ENCODE measurements at places on chromosomes 16 and 17.
A peak's percentile ranks its signal among the peaks of the same experiment; 100 is the strongest.

GRCh38 chr17:34486761-34487160 is 92.6 kb upstream of the TMEM132E start:
- no peak for DNase-seq

DNA sequence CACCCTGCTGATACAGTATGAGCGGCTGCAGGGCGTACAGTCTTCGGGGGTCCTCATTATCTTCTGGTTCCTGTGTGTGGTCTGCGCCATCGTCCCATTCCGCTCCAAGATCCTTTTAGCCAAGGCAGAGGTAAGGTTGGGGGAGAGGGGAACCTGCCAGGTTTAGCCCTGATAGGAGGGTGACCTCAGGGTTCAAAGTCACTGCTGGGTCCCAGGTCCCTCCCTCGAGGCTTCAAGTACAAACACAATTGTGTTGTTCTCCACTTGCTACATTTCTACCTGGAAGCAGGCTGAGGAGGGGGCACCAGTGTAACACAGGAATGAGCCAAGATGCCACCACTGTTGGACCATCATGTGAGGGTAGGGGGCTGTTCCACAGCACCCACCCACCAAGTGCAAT is 22.4 kb downstream of the ABCC3 start:
- DNase-seq = no peak

DNA sequence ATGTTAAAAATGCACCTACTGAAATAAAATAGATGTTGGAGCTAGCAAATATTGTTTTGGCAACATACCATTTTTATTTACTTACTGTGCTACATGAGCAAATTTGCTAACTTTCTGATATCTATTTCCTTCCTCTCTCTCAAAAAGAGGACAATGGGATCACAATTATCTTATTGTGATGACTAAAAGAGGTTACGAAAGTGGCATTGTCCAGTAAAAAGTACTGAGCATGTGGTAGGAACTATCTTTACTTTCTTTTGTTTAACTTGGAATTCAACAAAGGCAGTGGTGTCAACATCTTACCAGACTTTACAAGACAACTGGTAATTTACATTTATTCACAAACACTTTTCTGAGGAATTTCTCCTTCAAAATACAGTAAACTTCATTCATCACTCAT is 1542.6 kb upstream of the CDH8 start:
- no peak for DNase-seq

- peak; percentile 91 for DNase-seq
Observed at GRCh38 chr17:63425483-63425882, 20.6 kb downstream of the CYB561 start.

DNA sequence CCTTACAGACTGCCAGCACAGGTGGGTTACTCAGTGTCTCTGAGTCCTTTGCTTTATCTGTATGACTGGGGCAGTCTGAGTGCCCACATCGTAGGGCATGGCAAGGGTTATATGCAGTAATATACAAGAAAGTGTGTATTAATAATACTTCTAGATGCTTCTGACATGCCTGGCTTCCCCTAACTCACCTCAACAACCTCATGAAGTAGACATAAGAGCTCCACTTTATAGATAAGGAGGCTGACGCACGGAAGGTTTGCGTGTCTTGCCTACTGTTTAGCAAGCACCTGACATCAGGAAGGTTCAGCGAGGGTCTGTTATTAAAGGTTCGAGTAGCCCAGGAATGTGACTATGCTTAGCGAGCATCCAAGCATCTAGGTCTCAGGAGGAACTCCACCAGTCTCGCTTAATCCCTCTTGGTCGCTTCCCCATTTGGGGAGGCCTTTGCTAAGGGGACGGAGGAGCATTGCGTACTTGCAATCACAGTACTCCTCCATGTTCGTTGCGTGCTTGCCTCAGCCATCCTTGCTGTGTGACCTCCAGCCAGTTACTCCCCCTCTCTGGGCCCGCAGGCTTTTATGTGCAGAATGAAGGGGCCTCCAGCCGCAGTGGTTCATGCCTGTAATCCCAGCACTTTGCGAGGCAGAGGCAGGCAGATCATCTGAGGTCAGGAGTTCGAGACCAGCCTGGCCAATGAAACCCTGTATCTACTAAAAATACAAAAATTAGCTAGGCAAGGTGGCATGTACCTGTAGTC is 1.6 kb downstream of the KCNG4 start:
- no peak for DNase-seq

GRCh38 chr17:75459590-75460267 is 3.3 kb downstream of the TMEM94 start:
- peak; percentile 57 for DNase-seq

GRCh38 chr17:59828478-59828760 is 64.3 kb downstream of the TUBD1 start:
- no peak for DNase-seq

GRCh38 chr17:77274096-77274845 is 133.5 kb downstream of the SEC14L1 start:
- DNase-seq = no peak

- no peak for DNase-seq
Observed at GRCh38 chr16:54796211-54796610, 134.5 kb upstream of the IRX5 start.

DNA sequence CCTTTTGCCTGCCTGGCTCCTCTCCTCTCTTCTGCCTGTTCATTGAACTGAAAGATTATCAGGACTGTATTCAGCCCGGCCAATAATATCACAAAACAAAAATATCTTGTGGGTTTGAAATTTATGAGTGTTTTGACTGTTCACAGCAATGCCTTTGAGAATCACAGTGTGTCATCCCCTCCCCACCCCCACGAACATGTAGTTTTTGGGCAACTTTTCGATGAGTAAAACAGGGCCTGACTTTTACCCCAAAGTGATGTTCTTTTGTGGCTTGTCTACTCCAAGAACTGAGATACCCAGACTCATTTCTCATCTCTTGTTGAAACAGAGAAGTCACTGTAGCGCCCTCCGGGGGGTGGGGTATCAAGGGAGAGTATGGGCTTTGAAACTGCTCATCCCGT is 675.7 kb downstream of the WWOX start:
- no peak for DNase-seq

- no peak for DNase-seq
Observed at GRCh38 chr17:60248618-60249289, 99.0 kb downstream of the CA4 start.

DNA sequence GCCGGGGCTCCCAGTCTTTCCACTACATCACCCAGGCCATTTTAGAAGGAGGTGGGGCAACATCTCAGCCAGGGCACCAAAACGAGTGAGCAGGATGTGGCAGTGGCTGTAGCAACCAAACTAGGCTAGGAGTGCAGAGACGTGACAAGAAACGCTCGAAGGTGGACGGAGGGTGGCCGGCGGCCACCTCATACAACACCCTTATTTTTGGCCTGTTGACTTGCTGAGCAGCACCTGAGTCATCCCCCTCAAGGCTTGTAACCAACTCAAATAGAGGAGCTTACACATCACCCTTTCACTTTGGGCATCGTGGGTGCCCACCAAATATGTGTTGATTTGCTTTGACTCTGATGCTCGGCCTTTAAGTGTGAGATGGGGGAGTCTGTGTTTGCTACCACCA is 23.7 kb upstream of the SOX9 start:
- DNase-seq = no peak

- no peak for DNase-seq
Observed at GRCh38 chr16:71732587-71732986, 8.1 kb upstream of the PHLPP2 start.

DNA sequence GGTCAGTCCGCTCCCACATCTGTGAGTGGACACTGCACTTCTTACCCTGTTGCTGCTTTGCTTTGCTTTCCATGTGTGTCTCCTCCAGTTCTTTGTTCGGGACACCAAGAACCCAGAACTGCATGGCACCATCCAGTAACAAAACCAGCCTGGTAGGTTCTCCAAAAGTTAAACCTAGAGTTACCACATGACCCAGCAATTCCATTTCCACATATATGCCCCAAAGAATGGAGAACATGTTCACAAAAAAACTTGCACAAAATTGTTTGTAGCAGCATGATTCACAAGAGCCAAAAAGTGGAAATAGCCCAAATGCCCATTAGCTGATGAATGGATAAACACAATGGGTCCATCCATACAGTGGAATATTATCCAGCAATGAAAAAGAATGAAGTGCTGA is 10.3 kb upstream of the CCL22 start:
- no peak for DNase-seq

GRCh38 chr17:39738568-39738901 is 797 bp downstream of the GRB7 start:
- DNase-seq = no peak

GRCh38 chr17:40345161-40345993 is 19.2 kb downstream of the GJD3 start:
- peak; percentile 59 for DNase-seq

DNA sequence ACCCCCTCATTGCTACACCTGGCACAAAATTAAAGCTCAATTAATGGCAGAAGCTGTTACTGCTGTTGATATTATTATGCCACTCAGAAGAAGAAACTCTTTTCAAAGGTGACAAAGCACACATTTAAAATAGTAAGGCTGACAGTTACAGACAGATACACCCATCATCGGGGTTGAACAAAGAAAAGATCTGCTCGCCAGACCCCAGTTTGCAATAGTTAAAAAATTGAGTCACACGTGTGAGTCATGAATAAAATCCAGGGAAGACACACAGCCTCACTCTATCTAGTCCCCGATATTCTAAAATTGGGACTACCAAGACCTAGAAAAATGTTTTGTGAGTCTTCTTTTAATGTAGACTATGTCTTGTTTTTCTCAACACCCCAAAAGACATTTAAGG is 330.0 kb upstream of the SOX9 start:
- DNase-seq = no peak

DNA sequence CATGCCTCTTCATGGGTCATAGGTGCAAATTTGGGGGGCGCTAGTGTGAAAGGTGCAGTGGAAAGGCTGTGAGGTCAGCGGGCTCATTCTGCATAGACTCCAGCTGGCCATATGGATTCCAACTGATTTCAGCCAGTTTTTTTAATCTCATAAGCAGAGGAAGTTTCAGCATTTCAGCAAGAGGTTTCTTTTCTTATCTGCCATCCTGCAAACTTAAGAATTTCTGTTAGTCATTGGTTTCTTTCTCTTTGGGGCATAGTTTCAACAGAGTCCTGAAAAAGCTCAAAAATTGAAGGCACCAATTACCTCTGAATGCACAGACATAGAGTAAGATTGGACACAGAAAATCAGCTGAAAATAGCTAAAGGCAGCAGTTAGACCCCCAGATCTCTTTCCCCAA is 16.2 kb upstream of the ALOX15 start:
- DNase-seq = peak; percentile 74

- DNase-seq = no peak
Observed at GRCh38 chr16:86088816-86089215, 189.9 kb downstream of the IRF8 start.

GRCh38 chr17:38582069-38582468 is 23.7 kb downstream of the SRCIN1 start:
- DNase-seq = no peak

- DNase-seq = peak; percentile 48
Observed at GRCh38 chr16:23521037-23521743, 10.9 kb upstream of the GGA2 start.

DNA sequence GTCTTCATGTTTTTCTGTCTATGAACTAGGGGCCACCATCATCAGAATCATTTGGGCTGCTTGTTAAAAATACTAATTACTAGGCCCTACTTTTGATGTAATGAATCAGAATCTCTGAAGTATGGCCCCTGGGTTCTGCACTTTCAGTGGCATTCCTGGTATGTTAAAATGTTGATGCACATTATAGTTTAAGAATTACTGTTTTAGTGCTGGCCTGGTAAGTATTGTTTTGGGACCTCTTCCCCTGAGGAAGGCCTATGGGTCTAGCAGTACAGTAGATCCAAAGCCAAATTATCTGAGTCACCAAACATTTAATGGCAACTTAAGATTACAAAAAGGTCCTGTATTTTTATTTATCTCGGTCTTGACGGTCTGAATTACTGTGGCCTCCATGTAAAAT is 58.8 kb downstream of the AP2B1 start:
- no peak for DNase-seq

DNA sequence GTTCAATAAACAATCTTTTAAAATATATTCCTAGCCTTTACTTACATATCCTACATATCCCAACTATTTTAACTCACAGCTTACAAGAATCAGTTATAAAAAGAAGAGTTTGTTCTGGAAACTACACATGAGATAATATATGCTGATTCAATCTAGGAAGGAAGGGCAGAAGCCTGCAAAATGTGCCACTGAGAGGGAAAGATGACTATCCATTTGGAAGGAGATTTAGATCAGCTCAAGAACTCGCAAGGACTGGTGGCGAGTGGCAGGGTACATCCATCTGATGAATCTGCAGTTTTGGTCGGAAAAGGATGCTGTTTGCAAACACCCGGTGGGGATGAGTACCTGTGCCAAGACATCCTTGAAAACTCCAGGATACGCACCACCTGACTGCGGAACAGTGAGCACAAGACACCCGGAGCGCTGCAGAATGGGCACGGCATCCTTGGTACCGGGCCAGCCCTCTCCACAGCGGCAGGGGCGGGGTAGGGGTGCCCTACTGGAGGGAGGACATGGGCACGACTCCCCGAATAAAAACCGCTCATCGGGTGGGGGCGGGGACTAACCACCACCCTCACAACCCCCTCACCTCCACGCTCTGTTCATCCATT is 723 bp downstream of the TRIM37 start:
- peak; percentile 85 for DNase-seq

DNA sequence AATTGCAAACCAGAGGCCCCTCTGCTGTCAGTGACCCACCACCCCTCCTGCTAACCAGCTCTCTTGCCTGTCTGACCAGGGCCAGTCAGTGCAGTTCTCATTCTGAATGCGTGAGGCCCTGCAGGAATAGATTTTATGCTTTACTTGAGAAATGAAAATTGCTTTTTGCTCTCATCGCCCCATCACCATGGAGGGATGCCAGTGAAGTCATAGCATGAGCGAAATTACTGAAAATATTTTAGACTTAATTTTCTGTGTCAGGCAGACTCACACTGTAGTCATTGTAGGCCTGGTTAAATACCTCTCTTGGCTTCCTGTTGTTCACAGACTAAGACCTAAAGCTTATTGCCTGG is 490.5 kb upstream of the CDH5 start:
- no peak for DNase-seq

DNA sequence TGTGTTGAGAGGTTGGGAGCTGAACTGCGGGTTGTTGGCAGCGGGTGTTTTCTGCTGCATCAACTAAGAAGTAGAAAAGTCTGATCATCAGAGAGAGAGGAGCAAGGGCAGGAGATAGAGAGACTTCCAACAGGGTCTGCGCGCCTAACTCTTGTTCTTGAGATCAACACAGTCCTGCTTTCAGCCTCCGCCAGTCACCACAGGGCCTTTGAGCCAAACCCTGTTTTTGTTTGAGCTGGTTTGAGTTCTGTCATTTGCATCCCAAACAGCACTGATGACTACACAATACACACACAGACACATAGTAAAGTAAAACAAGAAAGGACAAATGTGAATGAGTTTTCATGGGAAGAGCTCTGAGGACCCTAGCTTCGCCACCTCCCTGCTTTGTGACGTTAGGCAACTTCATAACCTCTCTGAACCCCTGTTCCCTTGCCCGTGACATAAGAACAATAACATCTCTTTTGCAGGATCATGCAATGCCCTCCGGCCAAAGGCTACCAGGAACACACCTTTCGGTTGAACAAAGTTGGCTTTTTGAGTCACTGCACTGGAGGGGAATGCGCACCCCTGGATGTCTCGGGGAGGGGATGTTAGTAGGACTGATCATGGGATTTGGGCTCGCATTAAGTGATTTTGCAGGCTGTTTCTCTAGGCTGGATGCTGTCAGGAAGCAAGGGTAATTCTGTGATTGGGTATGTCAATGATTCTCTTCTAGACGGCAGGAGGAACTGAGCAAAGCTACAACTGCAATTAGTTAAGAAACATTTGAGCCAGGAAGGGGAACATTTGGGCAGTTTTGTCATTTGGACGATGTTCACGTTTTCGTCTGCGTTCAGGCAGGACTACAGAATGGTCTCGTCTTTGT is 92.3 kb downstream of the C16orf78 start:
- no peak for DNase-seq

GRCh38 chr17:71849783-71850768 is 270.7 kb upstream of the SOX9 start:
- DNase-seq = no peak
